ENCODE measurements at places on chromosomes 7 and 10.

DNA sequence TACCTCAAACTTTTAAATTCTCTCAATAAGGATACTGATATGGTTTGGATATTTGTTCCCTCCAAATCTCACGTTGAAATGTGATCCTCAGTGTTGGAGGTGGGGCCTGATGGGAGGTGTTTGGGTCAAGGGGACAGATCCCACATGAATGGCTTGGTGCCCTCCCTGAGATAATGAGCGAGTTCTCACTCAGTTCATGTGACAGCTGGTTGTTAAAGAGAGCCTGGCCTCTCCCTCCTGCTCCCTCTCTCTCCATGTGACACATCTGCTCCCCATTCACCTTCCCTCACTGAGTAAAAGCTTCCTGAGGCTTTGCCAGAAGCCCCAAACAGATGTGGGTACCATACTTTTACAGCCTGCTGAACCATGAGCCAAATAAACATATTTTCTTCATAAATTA, 19.2 kb downstream of the ABCB4 start:
- DNase-seq = no peak

GRCh38 chr10:3118641-3119091, 51.3 kb downstream of the PFKP start:
- DNase-seq = no peak

GRCh38 chr7:80208700-80209099, 74.1 kb downstream of the GNAI1 start:
- no peak for DNase-seq

- no peak for DNase-seq
Observed at GRCh38 chr7:28729281-28729680, 228.8 kb downstream of the TRIL start.

- no peak for DNase-seq
Observed at GRCh38 chr7:135251496-135252391, 18.1 kb downstream of the STRA8 start.

DNA sequence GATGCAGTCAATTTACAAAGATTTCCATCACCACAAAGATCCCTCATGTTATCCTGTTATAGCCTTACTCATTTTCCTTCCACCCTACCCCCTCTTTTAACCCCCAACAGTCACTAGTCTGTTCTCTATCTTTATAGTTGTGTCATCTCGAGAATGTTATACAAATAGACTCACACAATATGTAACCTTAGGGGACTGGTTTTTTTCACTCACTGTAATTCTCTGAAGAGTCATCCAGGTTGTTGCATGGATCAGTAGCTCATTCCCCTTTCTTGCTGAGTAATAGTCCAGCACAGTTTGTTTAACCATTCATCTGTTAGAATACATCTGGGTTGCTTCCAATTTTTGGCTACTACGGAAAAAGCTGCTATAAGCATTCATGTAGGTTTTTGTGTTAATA, 121.1 kb upstream of the PDE1C start:
- no peak for DNase-seq

- peak; percentile 97 for DNase-seq
Observed at GRCh38 chr10:50605269-50605950, 18.3 kb downstream of the SGMS1 start.

DNA sequence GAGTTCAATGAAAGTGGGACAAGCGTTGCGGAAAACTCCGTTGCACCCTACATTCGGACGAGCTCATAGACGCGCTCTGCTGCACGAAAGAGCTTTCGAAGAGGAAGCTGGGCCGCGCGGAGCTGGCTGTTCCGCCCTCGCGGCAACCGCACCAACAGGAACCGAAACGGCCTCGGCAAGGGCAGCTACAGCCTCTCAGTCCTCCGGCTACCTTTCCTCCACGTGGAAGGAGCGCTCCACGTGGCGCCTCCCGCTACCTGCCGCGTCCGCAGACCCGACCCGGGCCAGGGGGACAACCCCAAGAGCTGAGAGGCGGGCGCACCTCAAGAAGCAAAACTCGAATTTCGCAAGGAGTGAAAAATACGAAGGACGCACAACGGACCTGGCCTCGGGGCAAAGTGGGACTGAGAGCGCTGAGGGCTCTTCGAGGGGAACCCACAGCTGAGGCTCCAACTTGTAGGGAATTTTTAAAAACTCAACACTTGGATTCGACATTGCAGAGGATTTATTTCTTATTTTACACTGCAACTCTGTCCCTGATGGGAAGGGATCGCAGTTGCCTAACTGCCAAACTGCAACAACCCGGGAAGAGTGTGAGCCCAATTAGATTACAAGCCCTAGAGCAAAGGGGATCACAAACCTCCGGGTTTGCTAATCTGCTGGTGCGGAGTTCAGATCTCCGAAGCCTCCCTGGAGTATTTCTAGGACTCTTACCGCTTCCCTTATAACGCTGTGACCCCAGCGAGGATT, 1.4 kb downstream of the HPSE2 start:
- peak; percentile 15 for DNase-seq

DNA sequence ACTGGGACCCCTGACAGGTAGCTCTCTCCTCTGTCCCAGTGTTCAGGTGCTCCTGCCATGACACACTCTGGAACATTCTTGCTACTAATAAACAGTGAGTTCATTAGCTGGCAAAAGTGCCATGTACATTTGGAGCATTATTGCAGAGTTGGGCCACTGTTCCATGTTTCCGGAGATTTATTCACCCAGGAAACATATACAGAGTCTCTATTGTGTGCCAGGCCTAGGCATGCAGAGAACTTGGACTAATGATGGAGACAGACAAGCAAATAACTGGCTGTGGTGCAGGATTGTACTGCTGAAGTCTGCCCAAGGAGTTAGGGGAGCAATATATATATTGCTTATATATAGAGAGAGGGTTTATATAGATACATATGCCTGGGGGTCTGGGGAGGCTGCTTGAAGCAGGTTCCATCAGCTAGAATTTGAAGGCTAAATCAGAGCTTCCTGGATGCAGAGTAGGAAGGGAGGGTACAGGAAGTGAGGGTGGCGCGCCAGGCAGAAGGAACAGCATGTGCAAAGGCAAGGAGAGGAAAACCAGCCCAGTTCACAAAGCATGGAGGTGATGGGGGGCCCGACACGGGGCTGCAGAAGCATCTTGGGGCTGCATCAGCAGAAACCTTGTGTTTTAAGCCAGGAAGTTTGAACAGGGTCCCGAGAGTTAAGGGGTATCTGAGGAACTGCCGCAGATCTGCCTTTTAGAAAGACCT, 22.7 kb upstream of the EEPD1 start:
- no peak for DNase-seq

DNA sequence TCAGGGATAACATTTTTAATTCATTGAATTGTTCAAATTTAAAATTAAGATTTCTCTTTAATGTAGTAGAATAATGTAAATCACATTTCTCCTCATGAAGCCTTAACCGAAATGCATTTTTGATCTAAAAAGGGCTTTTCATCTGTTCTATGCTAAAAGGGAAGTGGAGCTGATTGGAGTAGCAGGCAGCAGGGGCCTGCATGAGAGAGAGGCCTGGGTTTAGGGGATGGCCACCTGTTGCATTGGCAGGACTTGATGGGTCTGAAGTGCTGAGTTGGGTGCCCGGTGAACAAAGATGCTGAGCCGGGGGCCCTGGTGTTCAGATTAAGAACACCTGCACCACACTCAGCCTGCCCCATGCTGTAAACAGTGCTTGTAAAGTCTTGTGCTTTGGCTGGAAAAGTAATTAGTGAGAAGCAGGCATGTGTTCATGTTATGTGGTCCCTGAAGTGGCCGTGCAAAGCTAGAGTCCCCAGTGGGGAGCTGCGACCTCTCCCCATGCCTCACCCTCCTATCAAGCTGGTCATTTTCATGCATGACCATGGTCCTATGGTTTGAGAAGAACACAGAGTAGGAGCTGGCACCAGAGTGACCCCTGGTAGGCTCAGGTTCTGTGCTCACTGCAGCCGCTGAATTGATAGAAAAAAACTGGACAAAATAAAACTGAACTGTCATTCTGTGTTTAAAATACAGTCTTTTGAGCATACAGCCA, 124.3 kb downstream of the ADCY1 start:
- DNase-seq = no peak

GRCh38 chr10:128000471-128001362, 93.8 kb downstream of the PTPRE start:
- no peak for DNase-seq

DNA sequence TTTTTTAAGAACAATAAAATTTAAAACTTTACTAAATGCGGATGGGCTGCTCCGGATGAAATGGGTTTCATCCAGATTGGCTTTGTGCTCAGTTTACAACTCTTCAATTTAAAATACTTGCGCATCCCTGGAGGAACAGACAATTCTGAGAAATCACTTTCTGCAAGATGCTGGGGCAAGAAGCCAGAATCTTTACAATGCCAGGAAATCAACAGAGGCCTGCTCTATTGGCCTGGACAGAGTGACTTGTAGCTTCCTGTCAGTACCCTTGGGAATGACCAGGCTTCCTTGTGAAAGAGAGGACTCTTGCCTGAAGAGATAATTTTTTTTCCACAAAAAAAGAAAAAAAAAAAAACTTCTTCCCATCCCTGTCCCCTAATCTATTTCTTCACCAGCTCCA, 3.9 kb upstream of the FAM13C start:
- no peak for DNase-seq

- DNase-seq = no peak
Observed at GRCh38 chr10:66717231-66717981, 208.4 kb upstream of the LRRTM3 start.

GRCh38 chr10:3853016-3853415, 68.0 kb upstream of the KLF6 start:
- DNase-seq = no peak

DNA sequence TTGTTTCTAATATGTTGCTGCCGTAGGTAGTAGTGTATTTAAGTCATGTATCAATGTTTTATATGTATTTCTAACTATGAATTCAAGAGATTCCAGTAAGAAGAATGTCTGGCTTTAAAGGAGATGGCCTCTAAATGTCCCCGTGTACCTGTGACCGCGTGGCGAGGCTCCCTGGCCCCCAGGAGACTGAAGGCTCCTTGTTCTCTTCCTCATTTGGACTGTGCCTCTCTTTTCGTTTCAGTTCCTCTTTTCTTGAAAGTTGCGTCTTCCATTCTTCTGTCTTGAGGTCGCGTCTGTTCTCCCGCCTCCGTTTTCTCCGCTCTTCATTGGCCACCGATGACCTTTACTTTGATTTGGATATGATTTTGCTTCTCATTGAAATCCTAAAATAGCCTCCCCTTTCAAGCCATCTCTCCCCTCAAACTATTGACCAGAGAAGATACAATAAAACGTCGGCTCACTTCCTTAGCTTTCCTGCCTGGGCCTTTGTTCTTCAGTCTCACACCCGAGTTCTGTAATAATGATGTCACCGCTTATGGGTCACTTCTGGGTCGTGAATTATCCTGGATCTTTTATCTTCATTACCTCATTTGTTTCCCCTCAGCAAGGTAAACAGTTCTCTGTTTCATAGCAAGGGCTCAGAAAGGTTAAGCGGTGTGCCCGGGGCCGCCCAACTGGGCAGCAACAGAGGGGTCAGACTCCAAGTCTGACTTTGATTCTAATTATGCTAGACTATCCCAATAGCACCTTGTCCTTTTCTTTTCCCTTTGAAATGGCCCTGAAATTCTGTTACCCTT, 28.7 kb downstream of the WIPI2 start:
- DNase-seq = no peak

- no peak for DNase-seq
Observed at GRCh38 chr10:16663444-16663843, 141.8 kb upstream of the C1QL3 start.
